Activated gamma-delta T cell treated with anti-CD3 and anti-CD28 coated beads, Interleukin-2, amount 50 U/mL, for 16 hours (primary cell): ENCODE measurements at places on chromosomes 16 and 17.

- DNase-seq: no peak
Measured at GRCh38 chr16:21590796-21591195, 8.6 kb upstream of the METTL9 start.

- no peak for DNase-seq
Measured at GRCh38 chr17:42138749-42139492, 15.9 kb downstream of the RAB5C start.

DNA sequence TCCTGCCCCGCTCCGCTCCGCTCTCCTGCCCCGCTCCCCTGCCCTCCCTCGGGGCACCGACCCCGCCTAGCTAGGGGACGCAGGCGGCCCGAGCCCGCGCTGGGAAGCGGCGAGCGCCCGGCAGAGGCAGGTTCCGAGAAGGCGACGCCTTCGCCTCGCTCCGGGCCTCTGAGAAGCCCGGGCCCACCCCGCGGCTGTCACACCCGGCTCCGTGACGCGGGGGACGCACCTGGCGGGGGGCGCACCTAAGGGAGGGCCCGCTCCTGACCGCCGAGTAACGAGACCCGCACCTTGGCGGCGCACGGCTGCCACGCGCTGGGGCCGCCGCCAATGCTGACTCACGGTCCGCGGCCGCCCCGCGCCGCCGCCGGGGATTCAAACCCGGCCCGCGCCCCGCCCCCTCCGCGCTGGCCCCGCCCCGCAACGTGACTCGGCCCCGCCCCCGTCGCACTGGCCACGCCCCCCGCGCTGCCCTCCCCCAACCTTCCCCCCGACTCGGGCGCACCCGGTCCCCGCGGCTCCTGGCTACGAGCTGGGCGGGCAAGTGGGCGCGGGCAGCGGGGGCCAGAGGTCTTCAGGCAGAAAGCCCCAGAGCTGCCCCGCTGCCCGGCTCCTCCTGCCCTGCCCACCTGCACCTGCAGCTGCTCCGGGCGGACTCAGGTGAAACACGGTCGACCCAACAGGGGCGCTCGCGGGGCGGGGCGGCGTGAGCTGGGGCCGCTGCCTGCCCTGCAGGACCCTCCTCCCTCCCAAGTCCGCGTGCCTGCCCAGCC, 27.8 kb downstream of the GNPTG start:
- DNase-seq: peak; percentile 57

DNA sequence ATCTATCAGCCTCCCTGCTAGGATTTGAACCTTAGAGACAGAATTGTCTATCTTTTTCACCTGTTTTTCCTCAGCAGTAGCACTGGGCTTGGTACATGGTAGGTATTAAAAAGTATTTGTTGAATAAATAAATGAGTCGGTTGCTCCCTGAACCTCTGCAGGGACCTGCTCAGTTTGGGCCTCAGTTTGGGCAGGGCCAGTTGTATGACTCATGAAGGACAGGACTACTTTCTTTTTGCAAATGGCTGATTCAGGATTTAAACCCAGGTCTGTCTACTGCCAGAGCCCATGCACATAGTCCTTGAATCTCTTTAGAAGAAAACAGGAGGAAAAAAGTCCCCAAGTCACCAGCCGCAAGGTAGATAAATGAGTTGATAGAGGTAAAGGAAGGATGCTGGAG, 3.1 kb downstream of the MMP2 start:
- no peak for DNase-seq

DNA sequence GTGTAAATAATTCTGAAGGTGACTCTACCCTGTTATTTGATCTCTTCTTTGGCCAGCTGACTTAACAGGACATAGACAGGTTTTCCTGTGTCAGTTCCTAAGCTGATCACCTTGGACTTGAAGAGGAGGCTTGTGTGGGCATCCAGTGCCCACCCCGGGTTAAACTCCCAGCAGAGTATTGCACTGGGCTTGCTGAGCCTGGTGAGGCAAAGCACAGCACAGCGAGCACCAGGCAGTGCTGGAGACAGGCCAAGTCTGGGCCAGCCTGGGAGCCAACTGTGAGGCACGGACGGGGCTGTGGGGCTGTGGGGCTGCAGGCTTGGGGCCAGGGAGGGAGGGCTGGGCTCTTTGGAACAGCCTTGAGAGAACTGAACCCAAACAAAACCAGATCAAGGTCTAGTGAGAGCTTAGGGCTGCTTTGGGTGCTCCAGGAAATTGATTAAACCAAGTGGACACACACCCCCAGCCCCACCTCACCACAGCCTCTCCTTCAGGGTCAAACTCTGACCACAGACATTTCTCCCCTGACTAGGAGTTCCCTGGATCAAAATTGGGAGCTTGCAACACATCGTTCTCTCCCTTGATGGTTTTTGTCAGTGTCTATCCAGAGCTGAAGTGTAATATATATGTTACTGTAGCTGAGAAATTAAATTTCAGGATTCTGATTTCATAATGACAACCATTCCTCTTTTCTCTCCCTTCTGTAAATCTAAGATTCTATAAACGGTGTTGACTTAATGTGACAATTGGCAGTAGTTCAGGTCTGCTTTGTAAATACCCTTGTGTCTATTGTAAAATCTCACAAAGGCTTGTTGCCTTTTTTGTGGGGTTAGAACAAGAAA, 5.1 kb downstream of the STH start:
- DNase-seq: no peak

DNA sequence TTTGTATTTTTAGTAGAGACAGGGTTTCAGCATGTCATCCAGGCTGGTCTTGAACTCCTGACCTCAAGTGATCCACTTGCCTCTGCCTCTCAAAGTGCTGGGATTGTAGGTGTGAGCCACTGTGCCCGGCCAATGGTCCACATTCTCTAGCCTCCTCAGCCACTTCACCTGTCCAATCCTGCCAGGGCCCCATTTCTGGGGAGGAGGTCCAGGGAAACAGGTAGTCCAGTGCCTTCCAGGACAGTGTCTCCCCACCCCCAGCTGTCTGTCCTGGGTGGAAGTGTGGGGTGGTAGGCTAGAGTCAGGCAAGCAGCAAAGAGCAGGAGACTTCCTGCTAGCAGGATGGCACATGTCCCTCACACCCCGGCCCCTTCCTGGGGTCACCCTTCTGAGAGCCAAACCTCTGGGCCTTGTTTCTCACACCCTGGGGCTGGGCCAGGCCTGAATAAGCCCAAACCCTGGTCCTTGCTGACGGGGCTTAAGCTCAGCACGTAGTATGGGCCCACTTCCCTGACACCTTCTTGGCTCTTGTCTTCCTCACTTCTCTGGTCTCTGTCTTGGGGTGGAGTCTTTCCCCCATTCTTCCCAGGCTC, 5.0 kb downstream of the FHOD1 start:
- DNase-seq: no peak

DNA sequence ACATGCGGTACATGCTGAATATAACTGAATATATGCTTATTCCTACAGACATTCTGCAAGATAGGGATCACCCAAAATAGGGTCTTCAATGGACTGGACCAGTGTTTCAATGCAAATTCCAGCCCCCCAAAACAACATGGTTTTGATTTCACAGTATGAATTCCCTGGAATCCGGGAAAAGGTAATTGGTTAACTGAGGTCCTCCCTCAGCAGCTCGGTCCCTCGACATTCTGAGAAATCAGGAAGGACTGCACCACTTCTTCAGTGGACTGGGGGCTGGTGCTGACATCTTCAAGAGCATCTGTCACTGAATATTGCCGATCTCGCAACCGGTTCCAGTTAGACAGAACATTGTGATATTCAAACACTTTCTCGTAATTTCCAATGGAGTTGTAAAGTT, 25.1 kb downstream of the CHCT1 start:
- DNase-seq: no peak

GRCh38 chr17:41638194-41638593, 13.8 kb upstream of the KRT17 start:
- no peak for DNase-seq

GRCh38 chr17:27360507-27360906, 66.6 kb downstream of the WSB1 start:
- DNase-seq: no peak

GRCh38 chr17:75345514-75346167, 56.4 kb upstream of the SLC25A19 start:
- DNase-seq: peak; percentile 40

GRCh38 chr16:70151391-70151790, 22.2 kb upstream of the CLEC18C start:
- DNase-seq: no peak

DNA sequence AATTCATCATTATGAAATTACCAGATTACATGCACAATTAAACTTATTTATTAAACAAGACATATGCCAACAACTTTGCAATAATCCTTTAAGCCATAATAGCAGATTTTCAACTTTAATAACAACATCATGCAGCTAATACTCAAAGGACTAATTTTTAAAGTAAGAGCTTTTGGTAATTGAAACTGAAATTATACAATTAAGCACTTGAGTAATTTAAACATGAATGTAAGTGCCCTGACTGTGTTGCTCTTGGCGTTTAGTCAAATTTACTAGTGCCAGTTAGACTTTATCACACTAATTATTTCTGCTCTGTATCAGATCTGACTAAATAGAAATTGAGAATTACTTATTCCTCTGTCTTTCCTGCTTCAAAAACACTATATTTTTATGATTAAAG, 46.8 kb upstream of the PSMD7 start:
- DNase-seq: no peak

DNA sequence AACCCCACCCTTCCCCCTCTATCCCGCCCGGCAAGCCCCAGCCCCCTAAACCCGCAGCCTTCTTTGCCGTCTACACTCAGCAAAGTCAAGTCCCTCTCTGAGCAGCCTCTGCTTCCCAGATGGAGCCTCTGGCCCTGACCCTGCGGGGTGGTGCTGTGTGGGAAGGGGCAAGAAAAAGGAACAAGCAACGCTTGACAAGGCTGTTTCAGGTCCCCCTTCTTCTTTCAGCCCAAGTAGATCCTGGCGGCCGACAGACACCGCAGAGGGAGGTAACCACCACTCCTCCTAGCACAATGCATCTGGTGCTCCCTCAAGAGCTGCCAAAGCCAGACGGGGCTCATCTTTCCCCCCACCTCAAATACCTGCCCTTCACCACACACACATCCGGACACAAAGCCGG, 178.3 kb downstream of the ENGASE start:
- DNase-seq: no peak

DNA sequence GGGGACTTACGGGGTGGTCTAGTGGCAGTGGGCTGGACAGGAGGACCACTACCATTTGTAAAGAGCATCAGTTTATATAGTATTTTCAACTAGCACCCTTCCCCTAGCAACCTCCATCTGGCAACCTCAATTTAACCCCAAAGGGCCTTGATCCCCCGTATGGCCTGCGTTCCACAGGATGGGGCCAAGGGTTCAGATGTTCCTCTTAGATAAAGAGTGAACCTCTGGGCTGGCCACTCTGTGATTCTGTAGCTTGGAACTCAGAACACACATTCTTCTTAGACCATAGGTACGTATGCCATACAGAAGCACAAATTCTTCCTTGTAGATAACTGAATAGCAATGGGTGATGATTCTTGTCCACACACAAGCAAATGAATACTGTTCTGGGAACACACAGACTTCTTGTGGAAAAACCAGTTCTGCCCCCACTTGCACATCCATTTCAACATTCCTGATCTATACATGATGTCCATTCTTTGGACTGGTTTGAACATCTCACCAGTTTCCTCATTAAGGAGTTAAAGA, 1.9 kb upstream of the GGA2 start:
- no peak for DNase-seq

DNA sequence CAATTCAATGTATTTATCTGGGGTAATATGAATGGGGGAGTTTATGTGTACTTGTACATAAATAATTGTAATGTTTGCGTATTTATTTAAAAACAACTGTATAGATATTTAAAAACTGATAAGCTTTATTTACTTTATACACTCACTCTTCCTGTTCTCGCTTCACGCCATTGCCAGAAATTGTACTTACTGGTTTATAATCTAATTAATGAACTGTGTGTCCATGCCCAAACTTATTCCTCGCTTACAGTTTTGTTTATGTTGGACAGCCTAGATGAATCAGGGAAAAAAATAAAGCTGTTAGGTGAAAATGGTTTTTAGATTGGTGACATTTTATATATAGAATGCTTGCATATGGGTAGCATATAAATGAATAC, 30.8 kb downstream of the AATF start:
- no peak for DNase-seq

DNA sequence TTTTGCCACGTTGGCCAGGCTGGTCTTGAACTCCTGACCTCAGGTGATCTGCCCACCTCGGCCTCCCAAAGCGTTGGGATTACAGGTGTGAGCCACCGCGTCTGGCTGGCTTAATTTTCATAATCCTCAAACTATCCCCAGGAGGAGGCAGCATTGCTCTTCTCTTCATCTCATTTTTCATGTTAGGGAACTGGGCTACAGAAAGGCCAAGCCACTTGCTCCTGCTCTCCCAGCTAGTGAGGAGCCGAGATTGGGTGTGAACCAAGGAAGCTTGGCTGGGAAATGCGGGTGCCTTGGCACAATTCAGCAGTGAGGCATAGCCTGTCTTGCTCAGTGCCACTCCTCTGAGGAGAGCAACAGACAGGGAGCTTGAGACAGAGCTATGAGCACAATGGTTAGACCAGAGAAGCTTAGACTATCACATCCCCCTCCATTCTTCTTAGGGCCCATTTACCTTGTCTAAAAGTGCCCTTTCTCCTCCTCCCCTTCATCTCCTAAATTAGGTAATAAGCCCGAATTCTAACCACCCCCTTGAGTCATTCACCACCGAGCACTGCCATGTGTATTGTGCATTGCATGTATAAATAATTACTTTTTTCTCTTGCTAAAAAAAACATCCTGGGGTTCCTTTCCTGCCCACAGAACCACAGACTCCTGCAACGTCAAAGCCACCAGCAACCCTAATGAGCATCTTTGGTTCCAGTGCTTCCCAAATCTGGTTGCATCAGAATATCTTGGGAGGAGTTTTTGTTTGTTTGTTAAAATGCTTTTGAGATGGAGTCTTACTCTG, 20.0 kb upstream of the KIF19 start:
- no peak for DNase-seq

DNA sequence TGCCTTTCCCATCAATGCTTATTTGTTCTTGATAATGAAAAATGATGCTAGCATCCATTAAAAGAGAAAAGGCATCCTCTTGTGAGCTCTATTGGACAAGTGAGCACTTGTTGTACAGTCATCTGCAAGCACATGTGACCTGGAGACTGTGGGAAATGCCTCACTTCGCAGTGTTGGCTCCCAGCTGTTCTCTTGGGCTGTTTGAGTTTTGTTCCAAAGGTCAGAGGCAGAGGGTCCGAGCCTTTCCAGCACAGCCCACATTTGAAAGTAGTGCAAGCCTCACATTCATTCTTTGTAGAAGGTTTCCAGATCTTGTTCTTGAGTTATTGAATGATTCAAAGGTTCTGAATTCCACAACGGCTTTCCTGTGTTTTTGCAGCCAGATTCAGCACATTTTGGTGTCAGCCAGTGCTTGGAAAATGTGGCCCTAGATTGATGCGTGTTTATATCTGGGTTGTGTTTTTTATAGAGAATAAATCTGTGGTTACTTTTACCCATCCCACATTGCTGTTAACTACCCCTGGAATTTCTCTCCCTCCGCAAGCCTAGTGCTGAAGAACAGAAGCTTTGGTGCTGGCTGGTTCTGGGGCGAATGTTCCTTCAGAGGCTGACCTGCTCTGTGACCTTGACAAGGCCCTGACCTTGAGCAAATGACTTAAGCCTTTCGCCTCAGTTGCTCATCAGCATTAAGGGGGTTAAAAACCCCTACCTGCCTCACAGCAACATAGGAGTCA, 49.8 kb downstream of the CDH1 start:
- DNase-seq: no peak

- DNase-seq: no peak
Measured at GRCh38 chr16:84850714-84851113, 30.9 kb downstream of the CRISPLD2 start.

- no peak for DNase-seq
Measured at GRCh38 chr17:73064084-73064938, 28.2 kb downstream of the SLC39A11 start.

- peak; percentile 74 for DNase-seq
Measured at GRCh38 chr17:78112518-78113471, 15.8 kb downstream of the TMC6 start.
